MCF 10A (cell line): ENCODE measurements at places on chromosomes 4 and X. TPM values are rescaled to one million over a fixed set of nuclear protein-coding genes. Genes with fewer than 3 reads are reported as not detected.
A peak's percentile ranks its signal among the peaks of the same experiment; 100 is the strongest.

GRCh38 chr4:41665636-41666207 is 82.8 kb downstream of the PHOX2B start:
- H3K27me3 ChIP-seq: no peaks in the 10 kb centered on the region
- H3K27ac ChIP-seq: no peak overlapping the region
- no peak overlapping the region for H3K4me3 ChIP-seq
- no peak for DNase-seq
- H3K36me3 ChIP-seq: peaks cover 12% of the 10 kb centered on the region
- no peaks in the 10 kb centered on the region for H3K4me1 ChIP-seq

GRCh38 chrX:40852586-40852985 is 117.2 kb upstream of the MED14 start:
- peaks cover 6% of the 10 kb centered on the region for H3K36me3 ChIP-seq
- DNase-seq: no peak
- H3K4me1 ChIP-seq: no peaks in the 10 kb centered on the region
- H3K4me3 ChIP-seq: no peak overlapping the region
- H3K27me3 ChIP-seq: peaks cover 61% of the 10 kb centered on the region
- no peak overlapping the region for H3K27ac ChIP-seq

- no peaks in the 10 kb centered on the region for H3K27me3 ChIP-seq
- peak; percentile 61 for DNase-seq
- peaks cover 36% of the 10 kb centered on the region for H3K4me1 ChIP-seq
- H3K36me3 ChIP-seq: peaks cover 9% of the 10 kb centered on the region
- no peak overlapping the region for H3K4me3 ChIP-seq
Observed at GRCh38 chr4:80125252-80126177, 52.5 kb upstream of the ANTXR2 start.

DNA sequence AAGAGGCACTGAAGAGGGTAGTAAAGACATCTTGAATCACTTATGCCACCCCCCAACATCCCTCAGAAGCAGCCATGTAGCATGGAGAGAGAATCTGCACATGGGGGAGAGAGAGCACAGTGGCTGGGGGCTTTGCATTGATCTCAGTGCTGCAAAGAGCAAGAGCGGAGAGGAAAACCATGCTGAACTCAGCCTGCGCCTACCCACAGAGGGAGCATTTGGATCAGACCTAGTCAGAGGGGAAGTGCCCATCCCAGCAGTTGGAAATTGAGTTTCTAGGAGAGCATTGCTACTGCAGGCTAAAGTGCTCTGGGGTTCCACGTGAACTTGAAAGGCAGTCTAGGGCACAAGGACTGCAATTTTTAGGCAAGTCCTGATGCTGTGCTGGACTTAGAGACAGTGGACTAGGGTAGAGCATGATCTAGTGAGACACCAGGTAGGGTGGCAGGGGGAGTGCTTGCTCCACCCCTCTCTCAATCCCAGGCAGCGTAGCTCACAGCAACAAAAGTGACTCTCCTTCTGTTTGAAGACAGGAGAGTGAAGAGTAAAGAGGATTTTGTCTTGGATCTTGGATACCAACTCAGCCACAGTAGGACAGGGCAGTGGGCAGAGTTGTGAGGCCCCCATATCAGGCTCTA is 9.0 kb upstream of the PROM1 start:
- no peaks in the 10 kb centered on the region for H3K36me3 ChIP-seq
- H3K4me3 ChIP-seq: no peak overlapping the region
- peaks cover 100% of the 10 kb centered on the region for H3K27me3 ChIP-seq
- no peaks in the 10 kb centered on the region for H3K4me1 ChIP-seq
- no peak overlapping the region for H3K27ac ChIP-seq

GRCh38 chrX:7132335-7133049 is 15.0 kb upstream of the STS start:
- peaks cover 18% of the 10 kb centered on the region for H3K4me1 ChIP-seq
- H3K4me3 ChIP-seq: peak overlapping the region; percentile 26
- peak overlapping the region; percentile 78 for H3K27ac ChIP-seq
- peak; percentile 86 for DNase-seq

- peak; percentile 73 for DNase-seq
- no peaks in the 10 kb centered on the region for H3K27me3 ChIP-seq
- peak overlapping the region; percentile 75 for H3K27ac ChIP-seq
Observed at GRCh38 chr4:107718351-107718965, 1.6 kb downstream of the PAPSS1 start.

GRCh38 chr4:98838977-98839618 is 89.8 kb downstream of the EIF4E start:
- H3K27me3 ChIP-seq: no peaks in the 10 kb centered on the region
- no peaks in the 10 kb centered on the region for H3K4me1 ChIP-seq
- H3K4me3 ChIP-seq: no peak overlapping the region
- DNase-seq: peak; percentile 24

DNA sequence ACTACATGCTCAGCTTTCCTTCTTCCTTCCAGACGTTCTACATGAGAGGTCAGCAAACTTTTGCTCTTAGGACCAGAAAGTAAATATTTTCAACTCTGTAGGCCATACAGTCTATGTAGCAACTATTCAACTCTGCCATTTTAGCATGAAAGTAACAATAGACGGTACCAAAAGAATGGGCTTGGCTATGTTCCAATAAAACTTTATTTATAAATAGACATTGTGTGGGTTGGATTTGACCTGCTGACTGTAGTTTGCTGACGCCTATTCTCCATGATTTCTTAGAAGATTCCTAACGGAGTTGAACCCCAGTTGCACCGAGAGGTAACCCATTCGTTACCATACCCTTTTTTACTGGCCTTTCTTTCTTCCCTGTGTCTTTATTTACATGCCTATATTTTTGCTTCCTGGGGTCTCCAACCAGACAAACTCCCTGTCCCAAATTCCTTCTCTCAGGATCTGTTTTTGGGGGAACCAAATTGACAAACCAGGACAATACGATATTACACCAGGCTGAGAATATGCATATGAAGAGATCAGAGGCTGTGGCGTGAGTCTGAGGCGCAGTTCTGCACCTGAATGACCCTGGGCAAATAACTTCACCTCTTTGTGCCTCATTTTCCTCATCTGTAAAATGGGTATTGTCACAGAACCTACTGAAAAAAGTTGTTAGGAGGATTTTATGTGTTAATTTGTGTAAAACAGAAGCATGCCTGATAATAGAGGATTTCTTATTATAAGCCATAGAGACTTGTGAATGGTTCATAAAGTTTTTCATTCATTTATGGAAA is 10.4 kb upstream of the PTTG2 start:
- no peak for DNase-seq
- no peaks in the 10 kb centered on the region for H3K27me3 ChIP-seq
- no peak overlapping the region for H3K27ac ChIP-seq

- DNase-seq: peak; percentile 70
- H3K27me3 ChIP-seq: peaks cover 39% of the 10 kb centered on the region
- no peaks in the 10 kb centered on the region for H3K4me1 ChIP-seq
- H3K36me3 ChIP-seq: no peaks in the 10 kb centered on the region
- H3K27ac ChIP-seq: no peak within 1 kb of the TSS
Observed at GRCh38 chrX:15384304-15384703, at the start of gene VEGFD. TSS of gene VEGFD (minus strand) at chrX:15384413. CDS start at chrX:15383946, 467 bp downstream.

- H3K36me3 ChIP-seq: no peaks in the 10 kb centered on the region
- no peak overlapping the region for H3K27ac ChIP-seq
- no peak for DNase-seq
- no peaks in the 10 kb centered on the region for H3K4me1 ChIP-seq
Observed at GRCh38 chr4:52977252-52977651, 115.1 kb downstream of the RASL11B start.

GRCh38 chrX:30241724-30242415 is at the start of gene MAGEB4:
TSS of gene MAGEB4 (plus strand) at chrX:30242000. CDS start at chrX:30242136, 136 bp downstream.
- H3K27ac ChIP-seq: no peak within 1 kb of the TSS
- no peaks in the 10 kb centered on the region for H3K36me3 ChIP-seq
- no peaks in the 10 kb centered on the region for H3K4me1 ChIP-seq
- no peak within 1 kb of the TSS for H3K4me3 ChIP-seq

- H3K4me3 ChIP-seq: no peak overlapping the region
- H3K27me3 ChIP-seq: no peaks in the 10 kb centered on the region
Observed at GRCh38 chr4:6119507-6120020, 80.8 kb downstream of the JAKMIP1 start.

- H3K27me3 ChIP-seq: no peaks in the 10 kb centered on the region
- no peaks in the 10 kb centered on the region for H3K36me3 ChIP-seq
- no peak overlapping the region for H3K27ac ChIP-seq
- H3K4me1 ChIP-seq: no peaks in the 10 kb centered on the region
- DNase-seq: no peak
Observed at GRCh38 chr4:141180991-141181761, 39.5 kb upstream of the ZNF330 start.

DNA sequence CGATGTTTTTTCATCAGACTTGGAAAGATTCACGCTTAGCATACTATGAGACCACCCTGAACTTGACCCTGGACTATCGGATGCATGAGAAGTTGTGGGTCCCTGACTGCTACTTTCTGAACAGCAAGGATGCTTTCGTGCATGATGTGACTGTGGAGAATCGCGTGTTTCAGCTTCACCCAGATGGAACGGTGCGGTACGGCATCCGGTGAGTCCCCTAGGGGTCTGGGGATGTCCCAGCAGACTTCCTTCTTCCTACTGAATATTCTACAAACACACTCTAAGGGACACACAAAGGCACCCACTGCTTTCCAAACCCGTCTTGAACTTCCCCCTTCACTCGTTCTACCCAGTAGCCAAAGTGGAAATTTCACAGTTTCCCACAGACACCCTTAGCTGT is 9.3 kb downstream of the GABRQ start:
- no peak overlapping the region for H3K27ac ChIP-seq
- no peak overlapping the region for H3K4me3 ChIP-seq
- DNase-seq: no peak
- H3K27me3 ChIP-seq: no peaks in the 10 kb centered on the region

DNA sequence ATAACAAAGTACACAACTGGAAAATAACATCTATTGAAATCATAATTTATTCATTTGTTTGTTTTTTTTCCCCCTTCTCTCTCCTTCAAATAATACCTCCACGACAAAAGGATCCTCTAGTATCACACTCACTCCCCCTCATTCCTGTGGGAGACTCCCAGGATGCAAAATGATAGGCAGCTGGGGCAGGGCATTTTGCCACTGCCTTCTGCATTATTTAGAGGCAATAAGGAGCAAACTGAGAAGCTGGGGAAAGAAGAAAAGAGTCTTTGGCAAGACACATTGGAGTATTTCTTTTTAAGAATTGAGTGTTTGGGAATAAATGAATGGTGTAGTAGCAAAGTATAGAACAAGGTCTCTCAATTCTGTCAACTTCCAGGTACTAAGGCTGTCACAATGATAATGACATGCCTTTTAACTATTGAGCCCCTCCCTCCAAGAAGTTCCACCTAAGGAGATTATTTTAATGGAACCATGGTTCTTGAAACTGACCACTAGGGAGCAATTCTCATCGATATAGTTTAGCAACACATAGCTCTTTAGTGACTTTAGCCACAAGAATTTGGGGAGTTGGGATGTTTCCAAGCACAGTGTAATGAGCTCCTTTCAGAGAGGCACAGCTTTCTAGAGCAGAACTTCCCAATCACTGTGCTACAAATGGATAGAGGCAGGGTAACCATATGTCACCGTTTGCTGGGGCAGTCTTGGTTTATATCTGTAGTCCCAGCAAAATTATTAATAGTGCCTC is 303.3 kb downstream of the FRMPD4 start:
- no peak overlapping the region for H3K4me3 ChIP-seq
- H3K36me3 ChIP-seq: no peaks in the 10 kb centered on the region
- peaks cover 16% of the 10 kb centered on the region for H3K4me1 ChIP-seq
- H3K27me3 ChIP-seq: no peaks in the 10 kb centered on the region

DNA sequence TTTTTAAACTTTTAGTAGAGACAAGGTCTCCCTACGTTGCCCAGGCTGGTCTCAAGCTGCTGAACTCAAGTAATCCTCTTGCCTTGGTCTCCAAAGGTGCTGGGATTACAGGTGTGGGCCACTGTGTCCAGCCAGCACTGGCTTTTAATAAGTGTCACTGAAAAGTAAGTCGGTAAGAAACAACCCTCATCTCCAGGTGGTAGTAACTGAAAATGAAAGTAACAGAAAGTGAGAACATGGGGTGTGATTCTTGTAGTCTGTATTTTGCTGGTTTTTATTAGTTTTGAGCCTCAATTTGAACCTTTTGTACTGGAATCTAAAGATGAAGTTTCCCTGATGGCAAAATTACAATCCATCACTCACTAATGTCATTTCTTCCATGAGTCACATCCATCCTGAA is 238.1 kb upstream of the AGA start:
- H3K27ac ChIP-seq: no peak overlapping the region
- H3K36me3 ChIP-seq: no peaks in the 10 kb centered on the region
- no peak for DNase-seq
- no peaks in the 10 kb centered on the region for H3K4me1 ChIP-seq
- no peak overlapping the region for H3K4me3 ChIP-seq
- H3K27me3 ChIP-seq: no peaks in the 10 kb centered on the region

DNA sequence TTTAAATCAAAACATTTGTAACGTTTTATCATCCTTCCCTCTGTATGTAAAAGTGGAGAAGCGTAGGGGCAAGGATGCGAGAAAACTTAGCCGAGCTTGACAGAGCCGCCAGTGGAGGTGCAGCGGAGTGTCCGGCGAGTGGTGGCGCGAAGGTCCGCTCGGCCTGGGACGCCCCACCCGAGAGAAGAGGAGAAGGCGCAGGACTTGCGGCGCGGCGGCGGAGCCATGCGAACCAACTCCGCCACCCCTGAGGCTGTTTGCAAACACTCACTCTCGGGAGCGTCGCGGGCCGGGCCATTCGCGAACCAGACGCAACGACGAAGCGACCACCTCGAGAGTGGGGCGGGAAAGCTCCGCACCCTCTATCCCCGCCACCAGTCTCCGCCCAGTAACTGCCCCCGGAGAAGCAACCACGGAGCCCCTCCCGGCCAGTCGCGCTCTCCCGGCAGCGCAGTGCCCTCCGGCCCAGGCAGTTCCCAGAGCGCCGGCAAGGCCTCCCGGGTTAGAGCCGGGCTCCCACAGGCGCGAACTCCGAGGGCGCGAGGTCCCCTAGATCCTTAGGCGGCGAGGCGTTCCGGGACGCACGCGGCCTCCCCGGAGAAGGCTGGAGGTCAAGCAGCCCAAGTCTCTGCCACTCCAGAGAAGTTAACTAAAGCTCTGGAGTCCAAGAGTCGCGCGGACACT is 2.3 kb upstream of the MAB21L2 start:
- no peak for DNase-seq
- no peak overlapping the region for H3K4me3 ChIP-seq
- no peaks in the 10 kb centered on the region for H3K27me3 ChIP-seq
- H3K36me3 ChIP-seq: peaks cover 21% of the 10 kb centered on the region
- H3K4me1 ChIP-seq: no peaks in the 10 kb centered on the region
- H3K27ac ChIP-seq: no peak overlapping the region

DNA sequence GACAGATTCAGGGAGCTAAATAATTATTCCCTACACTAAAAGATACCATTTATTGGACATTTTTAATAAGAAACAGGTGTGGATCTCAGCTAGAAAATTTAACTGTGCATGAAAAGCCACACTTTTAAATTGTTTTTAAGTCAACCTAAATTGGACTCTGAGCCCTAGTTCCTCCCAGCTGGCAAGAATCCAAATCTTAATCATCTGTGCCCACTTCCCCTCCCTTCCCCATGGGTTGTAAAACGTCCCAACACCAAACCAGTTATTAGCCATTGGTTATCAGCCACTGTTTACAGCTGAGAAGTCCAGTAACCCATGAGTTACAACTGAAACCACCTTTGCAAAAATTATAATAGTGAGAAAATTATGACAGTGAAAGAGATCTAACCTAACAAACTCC is 125.6 kb upstream of the S100G start:
- DNase-seq: no peak
- H3K36me3 ChIP-seq: no peaks in the 10 kb centered on the region
- H3K4me3 ChIP-seq: no peak overlapping the region
- no peak overlapping the region for H3K27ac ChIP-seq
- H3K27me3 ChIP-seq: peaks cover 75% of the 10 kb centered on the region

Gene SUPT20HL1
- total RNA-seq: not detected in 2 replicates

Gene GPM6B
- 6.9 and 16.3 TPM in 2 replicates for total RNA-seq

Gene NXF3
- not detected in 2 replicates for total RNA-seq

Gene PRSS12
- 8.9 and 10.7 TPM in 2 replicates for total RNA-seq

Gene DCX
- total RNA-seq: not detected in 2 replicates

Gene GPAT3
- total RNA-seq: 0.30 and 0.56 TPM in 2 replicates

Gene USP38
- total RNA-seq: 17.6 and 19.4 TPM in 2 replicates
